ENCODE measurements at places on chromosomes 7 and 10.

DNA sequence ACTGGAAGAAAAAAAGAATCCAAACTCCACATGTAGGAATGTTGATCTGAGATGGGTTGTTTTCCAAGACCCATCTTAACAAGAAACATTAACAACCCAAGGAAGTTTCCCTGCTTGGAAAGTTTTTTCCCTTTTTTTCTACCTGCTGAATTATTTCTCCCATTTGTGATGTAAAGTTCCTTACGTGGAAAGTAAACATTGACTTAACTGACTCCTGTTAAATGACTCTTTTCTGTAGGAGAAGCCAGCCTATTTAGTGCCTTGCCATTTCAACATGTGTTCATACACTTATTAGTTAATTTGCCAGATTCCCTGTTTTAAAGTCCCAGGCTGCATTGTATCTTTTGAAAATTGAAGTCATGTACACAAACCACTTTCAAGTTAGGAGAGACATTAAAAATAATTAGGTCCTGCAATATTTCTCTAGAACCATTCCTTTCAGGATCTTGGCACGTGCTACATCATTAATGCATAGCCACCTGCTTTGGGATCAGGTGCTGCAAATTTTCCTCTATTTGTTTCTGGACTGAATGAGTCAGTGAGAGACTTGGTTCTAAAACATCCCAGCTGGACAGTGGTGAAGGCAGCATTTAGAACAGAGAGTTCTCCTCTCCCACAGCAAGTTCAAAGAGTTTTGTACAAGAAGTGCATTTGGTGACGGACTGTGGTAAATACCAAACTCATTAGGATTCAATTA, 698.5 kb downstream of the SUGCT start:
- no peak for DNase-seq

DNA sequence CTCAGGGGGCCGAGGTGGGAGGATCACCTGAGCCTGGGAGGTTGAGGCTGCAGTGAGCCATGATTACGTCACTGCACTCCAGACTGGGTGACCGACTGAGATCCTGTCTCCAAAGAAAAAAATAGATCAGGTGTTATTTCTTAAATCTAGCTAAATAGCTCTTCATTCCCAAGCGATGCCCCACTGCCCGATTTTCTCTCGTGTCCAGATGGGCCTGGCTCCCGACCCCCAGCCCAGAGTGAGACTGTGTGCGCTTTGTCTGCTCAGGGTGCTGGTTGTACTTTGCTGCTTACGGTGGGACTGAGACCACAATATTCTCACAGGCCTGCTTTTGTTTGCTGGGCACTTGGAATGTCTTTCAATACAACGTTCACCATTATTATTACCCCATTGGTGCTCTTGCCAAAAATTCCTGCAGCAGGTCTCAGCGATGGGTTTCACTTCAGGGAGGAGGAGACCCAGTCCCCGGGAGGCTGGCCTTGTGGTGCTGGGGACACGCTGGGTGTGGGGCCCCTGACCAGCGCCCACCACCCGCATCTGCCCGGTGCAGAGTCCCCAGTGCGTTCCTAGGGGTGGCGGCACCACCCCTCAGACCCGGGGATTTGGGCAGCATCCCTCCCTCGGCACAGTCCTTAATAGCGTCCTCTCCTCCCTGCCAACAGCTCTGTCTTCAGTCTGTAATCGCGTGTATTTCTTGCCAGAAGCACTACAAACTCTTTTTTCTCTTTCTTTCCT, 20.4 kb upstream of the DPYSL4 start:
- no peak for DNase-seq

- DNase-seq, result no peak
Observed at GRCh38 chr7:144255471-144255897, 9.1 kb downstream of the OR2A7 start.

DNA sequence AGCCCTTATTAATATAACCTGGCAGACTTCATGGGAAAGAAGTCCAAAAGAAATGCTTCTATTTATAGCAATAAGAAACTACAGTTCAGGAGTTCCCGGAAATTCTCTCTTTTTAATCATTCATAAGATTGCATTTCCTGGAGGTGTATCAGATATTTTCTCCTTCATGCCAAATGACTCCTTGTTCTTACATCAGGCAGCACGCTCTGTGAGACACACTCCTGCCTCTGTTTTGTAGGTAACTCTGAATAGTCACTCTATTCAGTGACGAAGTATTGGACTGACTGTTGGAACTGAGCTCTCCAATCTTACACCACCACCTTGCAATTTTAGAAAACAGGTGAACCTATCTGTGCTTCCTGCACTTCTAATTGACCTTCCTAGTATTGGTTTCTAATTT, 78.7 kb upstream of the MSRB2 start:
- DNase-seq, result no peak

- no peak for DNase-seq
Observed at GRCh38 chr10:79270466-79271246, 76.6 kb upstream of the PPIF start.

- no peak for DNase-seq
Observed at GRCh38 chr7:5302577-5302976, 19.8 kb downstream of the SLC29A4 start.

Data from amygdala (tissue), 56 donors.